IgD-negative memory B cell (primary cell): ENCODE measurements at places on chromosomes 2 and 18. TPM values are rescaled to one million over a fixed set of nuclear protein-coding genes. Genes with fewer than 3 reads are reported as not detected.

Gene GALR1
- polyA plus RNA-seq: not detected

Gene NETO1
- polyA plus RNA-seq: 1.2 TPM

Gene CLEC4F
- polyA plus RNA-seq: not detected

Gene HRH4
- polyA plus RNA-seq: not detected

Gene FOXI3
- not detected for polyA plus RNA-seq

Gene CD207
- polyA plus RNA-seq: not detected

Gene MYOM1
- 2.4 TPM for polyA plus RNA-seq

Gene ELOA2
- not detected for polyA plus RNA-seq

Gene KRCC1
- polyA plus RNA-seq: 38.0 TPM

Gene TXNDC9
- 48.2 TPM for polyA plus RNA-seq

Gene KIF5C
- polyA plus RNA-seq: 2.0 TPM

Gene CNPPD1
- 151 TPM for polyA plus RNA-seq

Gene CXCR1
- 0.35 TPM for polyA plus RNA-seq

Gene CFAP221
- not detected for polyA plus RNA-seq

Gene CHST9
- not detected for polyA plus RNA-seq
